ENCODE measurements at places on chromosomes 13 and 19.

GRCh38 chr13:106612688-106613087, 44.8 kb upstream of the ARGLU1 start:
- no peak for DNase-seq

GRCh38 chr19:6686628-6686975, 16.6 kb upstream of the TNFSF14 start:
- DNase-seq: no peak

GRCh38 chr19:49888510-49888824, 8.2 kb downstream of the IL4I1 start:
- no peak for DNase-seq

GRCh38 chr13:104522235-104523072, 1456.2 kb upstream of the SLC10A2 start:
- DNase-seq: no peak

GRCh38 chr13:79912403-79912802, 428.5 kb downstream of the SPRY2 start:
- no peak for DNase-seq

DNA sequence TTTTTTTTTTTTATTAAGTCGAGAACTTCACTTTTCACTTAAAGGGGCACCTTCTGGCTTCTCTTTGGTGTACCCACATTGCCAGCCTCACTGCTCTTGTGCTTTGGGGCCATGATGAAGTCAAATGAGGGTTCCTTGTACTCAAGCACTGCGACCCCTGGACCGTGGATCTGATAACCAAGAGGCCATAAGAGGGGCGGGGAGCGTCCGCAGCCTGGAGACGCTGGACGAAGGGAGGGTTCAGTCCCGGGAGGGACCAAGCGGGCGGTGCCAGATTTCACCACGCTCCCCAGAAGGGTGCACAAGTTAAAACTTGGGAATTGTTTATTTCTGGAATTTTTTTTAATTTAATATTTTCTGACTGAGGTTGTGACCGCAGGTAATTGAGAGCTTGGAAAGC, 53.3 kb upstream of the SOX1 start:
- no peak for DNase-seq

DNA sequence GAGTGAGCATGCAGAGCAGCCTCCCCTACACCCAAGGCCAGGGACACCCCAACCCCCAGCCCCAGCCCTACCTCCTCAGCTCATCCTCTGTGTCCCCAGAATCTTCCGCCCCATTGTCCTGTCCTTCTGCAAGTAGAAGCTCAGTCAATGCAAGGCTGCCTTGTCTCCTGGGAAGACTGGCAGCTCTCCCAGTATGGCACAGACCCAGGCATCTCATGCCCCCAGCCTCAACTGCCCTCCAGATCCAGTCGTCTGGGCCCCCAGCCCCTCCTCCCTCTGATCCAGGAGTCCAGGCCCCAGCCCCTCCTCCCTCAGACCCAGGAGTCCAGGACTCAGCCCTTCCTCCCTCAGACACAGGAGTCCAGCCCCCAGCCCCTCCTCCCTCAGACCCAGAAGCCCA, 13.0 kb downstream of the ZNF575 start:
- DNase-seq: no peak

- DNase-seq: no peak
Observed at GRCh38 chr19:32407004-32407992, 1.7 kb downstream of the DPY19L3 start.

DNA sequence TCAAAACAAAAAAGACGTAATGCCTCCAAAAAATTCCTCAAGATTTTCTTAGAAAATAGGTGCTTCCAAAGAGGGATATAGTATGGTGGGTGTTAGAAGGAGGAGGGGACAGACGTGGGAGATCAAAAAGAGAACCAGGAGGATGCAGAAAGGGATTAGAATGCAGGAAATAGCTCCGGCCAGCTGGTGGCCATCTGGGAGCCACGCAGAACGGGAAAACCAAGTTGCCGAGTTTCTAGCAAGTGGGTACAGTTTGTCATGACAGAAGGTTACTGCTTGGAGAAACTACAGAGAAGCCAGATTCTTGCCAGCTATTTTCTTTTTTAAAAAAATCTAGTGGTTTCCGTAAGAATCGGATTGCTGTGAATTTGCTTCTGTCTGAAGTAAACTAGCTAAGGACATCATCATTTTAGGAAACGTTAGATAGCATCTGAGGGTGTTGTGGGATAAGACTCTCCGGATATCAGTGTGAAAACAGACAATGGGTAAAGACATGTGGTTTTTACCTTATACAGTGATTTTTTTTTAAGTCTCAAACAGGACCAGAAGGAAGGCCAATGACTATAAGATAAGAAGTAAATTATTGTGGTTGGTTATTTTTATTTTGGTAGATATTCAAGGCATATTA, 104.9 kb downstream of the HSPH1 start:
- DNase-seq: no peak

DNA sequence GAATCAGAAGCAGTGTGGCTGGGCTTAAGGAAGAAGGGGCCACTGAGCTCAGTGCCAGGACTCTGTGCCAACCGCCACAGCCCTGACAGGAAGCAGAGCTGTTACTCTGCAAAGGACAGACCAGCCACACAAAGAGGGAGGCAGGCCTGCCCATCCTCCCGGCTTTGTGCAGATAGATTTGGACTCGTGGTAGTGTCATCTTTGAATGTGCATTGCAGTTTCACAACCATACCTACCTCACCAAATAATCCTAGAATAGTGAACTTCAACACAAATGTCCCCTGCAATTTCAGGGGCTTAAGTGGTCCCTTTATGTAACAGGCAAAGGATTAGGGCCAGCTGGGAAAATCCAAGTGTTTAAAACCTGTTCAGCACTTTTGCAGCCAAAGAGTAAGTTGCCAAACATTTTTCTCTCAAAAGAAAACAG, 55.1 kb upstream of the CLDN10 start:
- no peak for DNase-seq

DNA sequence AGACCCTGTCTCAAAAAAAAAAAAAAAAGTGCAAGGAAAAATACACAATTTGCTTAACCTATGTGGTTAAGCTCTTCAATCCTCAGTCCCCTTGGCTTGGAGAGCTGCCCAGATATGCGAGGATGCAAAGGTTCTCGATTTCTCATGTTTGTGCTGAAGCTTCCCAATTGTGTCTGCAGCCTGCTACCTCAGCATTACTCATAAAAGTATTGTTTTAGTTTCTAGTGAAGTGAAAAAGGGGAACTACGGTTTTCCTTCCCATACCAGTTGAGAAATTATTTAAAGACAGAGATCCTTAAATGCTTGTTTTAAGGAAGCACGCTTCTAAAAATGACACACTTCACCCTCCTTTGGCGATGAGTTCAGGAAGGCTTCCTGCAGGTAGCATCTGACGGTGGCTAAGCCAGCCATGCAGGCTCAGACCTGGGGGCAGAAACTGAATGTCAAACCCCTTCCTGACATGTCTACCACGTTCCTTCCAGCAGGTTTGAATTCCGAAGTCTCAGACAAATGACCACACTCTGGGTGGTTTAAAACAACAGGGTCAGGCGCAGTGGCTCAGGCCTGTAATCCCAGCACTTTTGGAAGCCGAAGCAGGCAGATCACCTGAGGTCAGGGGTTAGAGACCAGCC, 47.9 kb downstream of the RUBCNL start:
- DNase-seq: no peak

- DNase-seq: peak; percentile 56
Observed at GRCh38 chr19:54231077-54231931, 8.5 kb upstream of the LILRB3 start.

DNA sequence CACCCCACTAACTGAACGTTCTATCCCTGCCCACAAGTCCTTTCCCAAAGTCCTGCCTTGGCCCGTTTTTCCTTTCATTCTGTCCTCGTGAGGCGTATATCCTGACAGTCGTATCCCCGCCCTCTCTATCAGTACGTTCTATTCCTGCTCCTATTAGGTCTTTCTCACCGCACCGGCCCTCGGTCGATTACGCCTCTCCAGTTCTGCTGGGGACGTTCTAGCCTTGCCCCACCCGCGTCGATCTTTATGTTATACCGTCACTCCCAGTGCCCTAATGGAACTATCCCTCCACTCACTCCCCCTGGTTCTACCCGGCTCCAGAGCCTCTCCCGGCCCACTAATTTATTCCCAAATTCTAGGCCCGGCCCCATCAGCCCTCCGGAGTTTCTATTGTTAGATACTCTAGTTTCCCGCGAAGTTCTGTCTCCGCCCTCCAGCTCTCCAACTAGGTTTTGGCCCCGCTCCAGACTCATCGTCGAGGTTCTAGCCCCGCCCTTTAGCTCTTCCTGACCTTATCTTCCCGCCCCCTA, 2.0 kb downstream of the PLAUR start:
- no peak for DNase-seq

DNA sequence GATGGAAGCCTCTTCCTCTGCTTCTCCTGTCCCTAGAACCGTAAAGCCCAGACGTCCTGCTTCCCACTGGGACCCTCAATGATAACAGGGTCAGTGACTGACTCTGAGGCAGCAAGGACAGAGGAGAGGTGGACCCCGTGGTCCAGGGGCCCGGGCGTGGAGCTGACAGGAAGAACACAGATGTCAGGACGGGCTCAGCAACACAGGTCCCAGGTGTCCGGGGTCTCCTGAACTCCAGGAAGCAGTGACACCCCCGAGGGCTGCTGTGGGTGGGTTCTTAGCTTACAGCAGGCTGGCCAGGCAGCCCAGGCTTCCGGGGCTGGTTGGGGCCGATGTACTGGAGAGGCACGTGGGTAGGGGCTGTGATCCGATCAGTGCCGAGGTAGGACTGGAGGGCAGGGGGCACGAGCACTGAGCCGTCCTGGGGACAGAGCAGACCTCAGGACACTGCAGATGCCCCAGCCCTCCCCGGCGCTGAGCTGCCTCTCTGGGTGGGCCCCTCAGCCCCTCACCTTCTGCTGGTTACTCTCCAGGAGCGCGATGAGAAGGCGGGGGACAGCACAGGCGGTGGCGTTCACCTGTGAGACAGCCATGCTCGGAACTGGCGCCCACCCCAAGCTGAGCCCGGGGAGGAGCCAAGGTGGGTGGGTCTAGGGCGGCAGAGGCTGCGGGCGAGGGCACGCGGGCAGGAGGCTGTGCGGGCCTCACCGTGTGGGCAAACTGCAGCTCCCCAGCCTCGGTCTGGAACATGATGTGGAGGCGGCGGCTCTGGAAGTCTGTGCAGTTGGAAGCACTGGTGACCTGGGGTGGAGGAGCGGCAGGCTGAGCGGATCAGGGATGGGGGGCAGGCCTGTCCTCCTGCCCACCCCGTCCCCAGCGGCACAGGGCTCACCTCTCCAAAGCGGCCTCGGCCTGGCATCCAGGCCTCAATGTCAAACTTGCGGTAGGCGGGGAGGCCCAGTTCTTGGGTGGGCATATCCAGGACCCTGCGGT, 3.6 kb upstream of the CCER2 start:
- DNase-seq: no peak

DNA sequence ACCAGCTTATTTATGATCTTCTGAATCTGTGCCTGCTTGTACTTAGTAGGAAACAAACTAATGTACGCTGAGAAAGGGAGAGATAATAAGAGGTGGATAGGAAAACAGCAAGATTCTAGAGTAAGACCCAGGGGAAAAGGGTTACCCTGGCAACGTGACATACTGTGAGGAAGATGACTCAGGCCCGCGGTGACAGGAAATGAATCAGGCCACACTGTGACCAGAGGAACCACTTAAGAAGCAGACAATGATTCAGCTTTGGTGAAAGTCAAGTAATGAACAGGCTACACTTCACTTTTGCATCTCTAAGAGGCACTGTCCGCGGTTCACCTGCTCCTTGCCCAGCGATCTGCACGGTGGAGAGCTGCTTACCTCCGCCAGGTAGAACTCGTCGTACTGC, 158.2 kb downstream of the NALCN start:
- DNase-seq: peak; percentile 47

GRCh38 chr19:9906475-9907087, 29.7 kb downstream of the OLFM2 start:
- DNase-seq: no peak

- DNase-seq: no peak
Observed at GRCh38 chr13:49298903-49299605, 51.3 kb downstream of the CDADC1 start.

GRCh38 chr13:106520251-106521054, 15.0 kb downstream of the EFNB2 start:
- no peak for DNase-seq

DNA sequence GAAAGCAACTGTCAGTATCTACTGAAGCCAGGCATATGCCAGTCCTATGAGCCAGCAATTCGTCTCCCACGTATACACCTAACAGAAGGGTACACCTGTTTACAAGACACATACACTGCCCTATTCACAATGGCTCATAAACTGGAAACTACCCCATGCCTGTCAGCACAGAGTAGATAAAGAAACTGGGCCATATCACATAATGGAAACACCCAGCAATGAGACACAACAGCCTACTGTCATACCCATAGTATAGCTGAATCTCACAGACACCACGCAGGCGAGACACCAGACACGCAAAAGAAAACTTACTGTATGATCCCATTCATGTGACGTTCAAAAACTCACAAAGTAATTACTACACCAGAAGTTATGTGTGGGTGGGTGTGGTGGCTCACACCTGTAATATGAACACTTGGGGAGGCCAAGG, 15.7 kb downstream of the NOSIP start:
- DNase-seq: no peak
